ENCODE measurements at places on chromosomes 13 and 19. TPM values are rescaled to one million over a fixed set of nuclear protein-coding genes. Genes with fewer than 3 reads are reported as not detected.

Gene CCDC159
- 20.9 TPM for polyA plus RNA-seq

Gene COL4A2
- polyA plus RNA-seq = 632 TPM

Gene SSC5D
- polyA plus RNA-seq = 0.28 TPM

Gene OVOL3
- polyA plus RNA-seq = not detected

Gene EHD2
- 129 TPM for polyA plus RNA-seq

Gene TEX29
- 1.2 TPM for polyA plus RNA-seq

Gene NPAS1
- 1.6 TPM for polyA plus RNA-seq

Gene C1QTNF9
- polyA plus RNA-seq = 3.3 TPM

Gene SELENOV
- not detected for polyA plus RNA-seq

Gene AP1M2
- not detected for polyA plus RNA-seq

Gene C5AR1
- 50.5 TPM for polyA plus RNA-seq

Gene MEDAG
- polyA plus RNA-seq = 152 TPM

Gene SIGLEC5
- polyA plus RNA-seq = 0.71 TPM

Gene CASP14
- not detected for polyA plus RNA-seq

Gene CEACAM4
- 2.7 TPM for polyA plus RNA-seq

Gene ACP7
- polyA plus RNA-seq = not detected

Gene EDDM13
- 0.32 TPM for polyA plus RNA-seq

Gene SIGLEC8
- 0.04 TPM for polyA plus RNA-seq

Gene ZNF260
- polyA plus RNA-seq = 3.8 TPM
